Sigmoid colon (tissue), 7 donors: ENCODE measurements at places on chromosomes 13 and 19. TPM values are rescaled to one million over a fixed set of nuclear protein-coding genes. Genes with fewer than 3 reads are reported as not detected.

The BRSK1 gene
- 13.8 TPM for total RNA-seq

The IGFL3 gene
- not detected for total RNA-seq

DNA sequence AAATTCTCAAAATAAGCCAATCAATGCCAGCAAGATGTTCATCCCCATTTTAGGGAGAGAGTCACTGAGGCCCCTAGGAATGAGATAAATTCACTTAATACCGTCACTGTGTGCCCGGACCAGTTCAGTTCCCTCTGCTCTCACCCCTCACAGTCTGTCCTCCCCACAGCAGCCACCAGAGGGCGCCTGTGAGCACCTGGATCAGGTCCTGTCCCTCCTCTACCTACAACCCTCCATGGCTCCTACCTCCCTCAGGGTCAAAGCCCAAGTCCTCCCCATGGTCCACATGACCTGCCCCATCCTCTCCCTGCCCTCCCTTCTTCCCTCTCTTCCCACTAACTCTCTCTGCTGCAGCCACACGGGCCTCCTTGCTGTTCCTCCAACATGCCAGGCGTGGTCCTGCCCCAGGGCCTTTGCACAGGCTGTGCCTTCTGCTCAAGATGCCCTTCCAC is 42.0 kb upstream of the NFIC start:
- DNase-seq, result peak; percentile 80

DNA sequence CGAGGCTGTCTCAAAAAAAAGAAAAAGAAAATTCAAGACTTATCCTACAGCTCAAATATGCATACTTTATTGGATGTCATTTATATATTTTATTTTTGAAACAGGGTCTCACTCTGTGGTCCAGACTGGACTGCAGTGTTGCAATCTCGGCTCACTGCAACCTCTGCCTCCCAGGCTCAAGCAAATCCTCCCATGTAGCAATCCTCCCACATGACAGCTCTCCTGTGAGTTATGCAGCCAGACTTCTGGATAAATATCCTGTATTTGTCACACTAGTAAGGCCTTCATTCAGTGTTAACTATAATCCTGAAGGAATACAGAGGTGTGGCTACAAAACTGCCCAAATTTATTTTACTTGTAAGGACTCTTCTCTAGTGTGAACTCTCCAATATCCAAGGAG is 7.2 kb downstream of the ZNF552 start:
- no peak for DNase-seq

GRCh38 chr13:26320766-26321165 is 66.8 kb downstream of the CDK8 start:
- no peak for DNase-seq

- no peak for DNase-seq
Observed at GRCh38 chr13:100645382-100645781, 29.2 kb downstream of the TMTC4 start.

DNA sequence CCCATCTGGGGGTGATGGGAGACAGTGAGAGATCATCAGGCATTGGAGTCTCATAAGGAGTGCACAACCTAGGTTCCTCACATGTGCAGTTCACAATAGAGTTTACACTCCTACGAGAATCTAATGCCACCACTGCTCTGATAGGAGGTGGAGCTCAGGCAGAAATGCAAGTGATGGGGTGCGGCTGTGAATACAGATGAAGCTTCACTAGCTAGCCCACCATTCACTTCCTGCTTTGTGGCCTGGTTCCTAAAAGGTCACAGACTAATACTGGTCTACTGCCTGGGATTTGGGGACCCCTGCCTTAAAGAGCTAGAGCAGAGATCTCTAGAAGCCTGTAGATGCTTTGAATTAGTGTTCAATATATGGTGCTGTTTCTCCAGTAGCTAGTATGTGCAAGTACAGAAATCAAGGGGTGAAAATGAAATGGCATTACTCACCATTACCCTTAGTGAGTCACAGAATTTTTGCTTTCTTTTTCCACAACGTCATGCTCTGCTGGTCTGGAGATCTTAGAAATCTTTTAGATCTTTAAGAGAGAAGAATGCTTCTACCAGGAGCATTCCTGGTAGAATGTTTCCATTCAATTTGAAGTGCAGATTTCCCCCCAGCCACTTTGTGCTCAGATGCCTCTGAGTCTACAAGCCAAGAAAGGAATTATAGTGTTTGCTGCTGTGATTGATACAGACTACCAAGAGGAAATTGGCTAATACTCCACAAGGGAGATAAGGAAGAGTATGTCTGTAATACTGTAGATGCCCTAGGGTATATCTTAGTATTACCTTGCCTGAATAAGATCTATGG is 2301.2 kb downstream of the PCDH9 start:
- DNase-seq, result no peak

DNA sequence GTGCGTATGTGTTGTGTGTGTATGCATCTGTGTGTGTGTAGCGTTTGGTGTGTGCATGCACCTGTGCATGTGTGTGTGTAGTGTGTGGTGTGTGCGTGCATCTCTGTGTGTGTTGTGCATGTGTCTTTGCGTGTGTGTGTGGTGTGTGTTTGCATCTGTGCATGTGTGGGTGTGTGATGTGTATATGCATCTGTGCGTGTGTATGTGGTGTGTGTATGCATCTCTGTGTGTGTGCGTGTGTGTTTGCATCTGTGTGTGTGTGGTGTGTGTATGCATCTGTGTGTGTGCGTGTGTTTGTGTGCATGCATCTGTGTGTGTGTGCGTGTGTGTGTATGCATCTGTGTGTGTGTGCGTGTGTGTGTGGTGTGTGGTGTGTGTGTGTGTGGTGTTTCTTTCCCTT is 20.6 kb downstream of the CELF5 start:
- no peak for DNase-seq

DNA sequence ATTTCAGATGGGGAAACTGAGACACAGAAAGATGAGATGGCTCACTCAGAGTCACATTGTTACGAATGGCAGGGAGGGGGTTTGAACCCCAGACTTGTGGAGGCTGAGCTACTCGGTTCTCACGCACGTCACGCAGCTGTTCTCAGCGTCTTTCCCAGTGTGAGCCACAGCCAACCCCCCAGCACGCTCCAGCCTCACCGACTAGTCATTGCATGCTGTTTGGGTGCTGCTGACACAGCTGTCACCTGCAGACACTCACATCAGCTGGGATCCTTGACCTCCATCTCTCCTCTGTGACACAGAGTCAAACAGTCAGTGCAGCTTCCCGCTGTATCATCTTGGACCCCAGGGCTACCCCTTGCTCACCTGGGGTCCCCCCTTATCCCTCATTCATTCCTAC is 2.4 kb upstream of the NCAN start:
- no peak for DNase-seq
